ENCODE measurements at places on chromosomes 11 and 22.

- no peak for DNase-seq
Observed at GRCh38 chr11:33344611-33345010, 87.4 kb downstream of the HIPK3 start.

DNA sequence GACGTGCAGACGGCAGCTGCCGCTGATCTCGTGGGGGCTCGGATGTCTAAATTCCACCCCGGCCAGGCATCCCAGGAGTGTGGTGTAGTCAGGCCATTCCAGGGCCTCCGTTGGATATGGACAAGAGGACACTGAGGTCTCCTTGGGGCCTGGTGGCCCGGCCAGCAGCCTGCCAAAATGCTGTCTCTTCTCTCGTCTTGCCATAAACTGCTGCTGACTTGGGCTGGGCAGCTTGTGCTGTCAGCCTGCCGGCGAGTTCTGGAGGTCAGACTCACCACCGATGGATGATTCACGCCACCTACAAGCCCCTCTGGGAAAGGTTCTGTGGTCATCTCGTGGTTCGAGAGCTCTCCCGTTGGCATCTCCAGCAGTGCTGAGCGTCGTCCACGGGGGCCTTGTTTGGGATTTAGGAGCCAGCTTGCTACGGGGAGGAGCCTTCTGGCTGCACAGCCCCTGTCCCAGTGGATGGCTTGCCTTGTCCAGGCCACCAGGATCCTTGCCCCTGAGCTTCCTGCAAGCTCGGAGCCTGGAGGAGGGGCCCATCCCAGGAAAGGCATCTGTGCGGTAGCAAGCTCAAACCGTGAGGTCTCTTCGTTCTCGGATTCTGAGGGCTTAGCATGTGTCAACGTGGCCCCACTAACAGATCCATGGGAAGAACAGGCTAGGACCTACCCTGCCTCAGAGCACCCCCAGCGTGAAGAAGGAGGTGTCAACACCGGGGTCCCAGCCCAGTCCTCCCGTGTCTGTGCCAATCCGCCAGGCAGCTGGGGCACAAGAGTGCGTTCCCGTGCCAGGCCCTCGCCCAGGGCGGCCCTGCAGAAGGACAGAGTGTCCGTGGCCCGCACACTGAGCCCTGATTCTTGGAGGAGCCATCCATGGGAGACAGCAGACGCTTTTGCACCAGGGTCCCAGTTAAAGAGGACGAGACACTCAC lies 1114.1 kb downstream of the BRD1 start:
- no peak for DNase-seq

DNA sequence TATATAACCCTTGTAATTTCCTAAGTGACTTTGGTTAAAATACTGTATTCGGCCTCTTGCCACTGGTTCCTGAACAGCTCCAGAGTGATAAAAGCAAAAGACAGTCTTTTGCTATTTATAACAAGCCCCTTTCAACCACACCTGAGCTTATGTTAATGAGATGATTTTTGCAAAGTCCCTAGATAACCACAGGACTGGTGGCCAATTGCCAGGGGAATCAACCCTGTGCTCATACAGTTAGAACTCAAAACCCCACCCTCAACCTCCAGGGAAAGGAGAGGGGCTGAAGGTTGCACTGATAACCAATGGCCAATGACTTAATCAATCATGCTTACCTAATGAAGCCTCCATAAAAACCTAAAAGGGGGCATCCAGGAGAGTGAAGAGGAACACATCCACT lies 77.9 kb downstream of the SIK3 start:
- DNase-seq: no peak

- DNase-seq: no peak
Observed at GRCh38 chr11:11661326-11662040, 39.7 kb upstream of the GALNT18 start.

GRCh38 chr22:23835484-23836144 lies 3.2 kb downstream of the DERL3 start:
- DNase-seq: no peak

- no peak for DNase-seq
Observed at GRCh38 chr11:88819616-88820015, 246.2 kb downstream of the GRM5 start.

DNA sequence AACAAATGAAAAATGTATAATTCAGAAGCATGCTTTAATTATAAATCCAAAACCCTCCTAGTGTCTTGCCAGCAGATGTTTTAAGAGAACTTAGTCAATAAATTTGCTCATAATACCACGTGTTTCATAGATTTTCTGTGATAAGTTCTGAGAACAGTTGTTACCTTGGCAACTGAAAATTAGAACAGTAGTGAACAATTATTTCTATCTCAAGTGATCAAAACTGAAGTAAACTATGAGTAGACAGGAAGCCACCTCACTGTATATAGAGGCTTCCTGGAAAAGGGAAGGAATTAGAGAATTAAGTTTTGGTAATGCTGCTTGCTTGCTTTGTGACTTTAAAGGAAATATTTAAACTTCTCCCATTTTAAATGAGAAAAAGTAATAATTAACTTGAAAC lies 266.0 kb upstream of the ANO3 start:
- DNase-seq: no peak

- no peak for DNase-seq
Observed at GRCh38 chr11:118076754-118077281, at the start of gene TMPRSS4. TMPRSS4 (plus strand) TSS chr11:118077078; CDS start chr11:118077303, 225 bp downstream.

- no peak for DNase-seq
Observed at GRCh38 chr22:25659413-25659812, 82.6 kb upstream of the MYO18B start.

DNA sequence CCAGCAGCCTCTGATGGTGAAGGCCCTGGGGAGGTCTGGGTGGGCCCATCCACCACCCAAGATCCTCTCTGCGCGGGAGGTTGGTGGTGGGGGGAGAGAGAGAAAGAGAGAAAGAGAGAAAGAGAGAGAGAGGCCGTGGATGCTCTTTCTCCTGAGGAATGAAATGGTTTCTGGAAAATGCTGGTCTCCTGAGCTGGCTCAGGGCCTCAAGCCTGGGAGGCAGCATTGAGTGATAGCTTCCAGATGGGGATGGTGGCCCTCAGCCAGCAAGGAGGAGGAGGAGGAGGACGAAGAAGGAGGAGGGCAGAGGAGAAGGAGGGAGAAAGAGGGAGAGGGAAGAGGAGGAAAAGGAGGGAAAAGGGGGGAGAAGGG lies 4.6 kb downstream of the TSPAN32 start:
- DNase-seq: no peak

GRCh38 chr11:120303004-120303637 lies 22.0 kb upstream of the TLCD5 start:
- no peak for DNase-seq

- no peak for DNase-seq
Observed at GRCh38 chr11:5258543-5259262, 4.1 kb upstream of the HBG2 start.

- no peak for DNase-seq
Observed at GRCh38 chr11:34730544-34731295, 109.8 kb downstream of the EHF start.

DNA sequence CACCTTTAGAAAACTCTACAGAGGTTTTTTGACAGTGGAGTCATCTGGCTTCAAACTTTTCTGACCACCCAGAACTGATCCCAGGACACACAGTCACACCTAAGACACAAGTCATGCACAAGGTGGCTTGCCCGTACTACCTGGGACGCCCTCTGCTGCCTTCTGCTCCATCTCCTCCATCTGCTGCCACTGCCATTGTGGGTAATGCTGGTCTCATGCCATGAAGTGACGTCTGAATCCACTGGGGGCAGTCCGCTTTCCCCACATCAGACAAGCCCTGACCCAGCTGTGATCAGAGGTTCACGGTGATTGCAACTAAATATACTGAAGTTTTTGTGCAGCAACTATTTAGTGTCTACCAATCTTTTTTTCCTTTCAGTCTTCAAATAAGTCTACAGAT lies 5.4 kb upstream of the NDUFS8 start:
- DNase-seq: no peak

DNA sequence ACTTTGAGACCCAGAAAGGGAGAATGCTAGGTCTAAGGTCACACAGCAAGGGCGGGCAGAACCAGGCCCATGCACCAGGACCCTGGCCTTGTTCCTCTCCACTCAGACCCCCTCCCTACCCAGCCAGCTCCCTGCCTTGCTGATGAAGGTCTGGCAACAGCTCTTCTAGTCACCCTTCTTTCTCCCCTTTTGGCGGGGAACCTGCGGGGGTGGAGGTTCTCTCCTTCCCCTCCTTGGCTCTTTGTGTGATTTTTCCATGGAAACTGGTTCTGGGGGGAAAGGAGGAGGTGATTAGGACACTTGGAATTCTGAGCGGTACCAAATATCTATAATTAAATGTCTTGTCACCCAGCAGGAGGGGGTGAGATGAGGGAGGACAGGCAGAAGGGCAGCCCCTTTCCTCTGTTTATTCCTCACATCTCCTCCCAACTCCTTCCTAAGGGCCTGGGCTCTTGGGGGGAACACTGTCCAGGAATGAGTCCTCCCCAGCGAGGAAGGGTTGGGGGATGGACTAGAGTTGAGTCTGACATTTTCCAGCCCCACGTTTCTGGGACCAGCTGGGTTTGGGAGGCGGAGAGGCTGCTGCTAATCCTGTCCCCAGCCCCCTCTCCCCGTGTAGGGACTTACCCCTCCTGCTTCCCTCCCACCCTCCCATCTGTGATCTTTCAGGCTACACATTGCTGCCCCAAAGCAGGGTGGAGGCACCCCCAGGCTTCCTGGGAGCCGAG lies 7.4 kb downstream of the ARHGEF17 start:
- no peak for DNase-seq

DNA sequence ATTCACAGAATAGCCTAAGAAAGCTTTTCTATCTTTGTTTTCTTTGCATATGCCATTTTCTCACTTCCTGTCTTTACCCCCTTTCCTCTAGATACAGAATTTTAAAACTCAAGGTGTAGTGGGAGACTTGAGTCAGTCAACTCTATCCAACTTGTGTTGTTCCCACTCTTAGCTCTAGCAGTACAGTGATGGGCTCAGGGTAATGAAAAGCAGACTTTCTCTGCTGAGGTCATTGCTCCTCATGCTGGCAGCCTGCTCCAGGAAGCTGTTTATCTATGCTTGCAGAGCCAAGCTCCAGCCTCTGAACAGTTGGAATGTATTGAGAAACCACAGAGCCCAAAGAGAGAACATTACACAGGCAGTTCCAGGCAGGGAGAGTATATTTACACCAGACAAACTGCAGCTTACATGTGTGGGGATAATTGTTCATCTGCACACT lies 68.1 kb downstream of the CSTPP1 start:
- DNase-seq: no peak

GRCh38 chr22:47034905-47035419 lies 272.5 kb downstream of the TBC1D22A start:
- DNase-seq: no peak

GRCh38 chr11:76577226-76577920 lies 93.2 kb downstream of the LRRC32 start:
- no peak for DNase-seq

DNA sequence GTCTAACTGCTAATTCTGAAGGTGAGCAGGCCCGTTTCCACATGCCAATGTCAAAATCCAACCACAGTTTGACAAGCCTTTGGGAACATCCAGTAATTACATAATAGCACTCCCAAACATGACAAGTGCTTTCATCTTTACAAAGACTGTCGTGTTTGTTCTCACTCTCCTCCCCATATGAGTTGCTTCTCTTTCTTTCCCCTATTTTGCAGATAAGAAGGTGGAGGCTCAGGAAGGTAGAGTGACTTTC lies 55.9 kb upstream of the CD44 start:
- DNase-seq: no peak

GRCh38 chr11:128695539-128696221 lies 1.8 kb downstream of the FLI1 start:
- DNase-seq: peak; percentile 98

GRCh38 chr11:73152861-73153483 lies 10.9 kb upstream of the FCHSD2 start:
- no peak for DNase-seq

- no peak for DNase-seq
Observed at GRCh38 chr22:30425616-30426387, at the start of gene MTFP1. MTFP1 (plus strand) TSS chr22:30425768; CDS start chr22:30425880, 112 bp downstream.

DNA sequence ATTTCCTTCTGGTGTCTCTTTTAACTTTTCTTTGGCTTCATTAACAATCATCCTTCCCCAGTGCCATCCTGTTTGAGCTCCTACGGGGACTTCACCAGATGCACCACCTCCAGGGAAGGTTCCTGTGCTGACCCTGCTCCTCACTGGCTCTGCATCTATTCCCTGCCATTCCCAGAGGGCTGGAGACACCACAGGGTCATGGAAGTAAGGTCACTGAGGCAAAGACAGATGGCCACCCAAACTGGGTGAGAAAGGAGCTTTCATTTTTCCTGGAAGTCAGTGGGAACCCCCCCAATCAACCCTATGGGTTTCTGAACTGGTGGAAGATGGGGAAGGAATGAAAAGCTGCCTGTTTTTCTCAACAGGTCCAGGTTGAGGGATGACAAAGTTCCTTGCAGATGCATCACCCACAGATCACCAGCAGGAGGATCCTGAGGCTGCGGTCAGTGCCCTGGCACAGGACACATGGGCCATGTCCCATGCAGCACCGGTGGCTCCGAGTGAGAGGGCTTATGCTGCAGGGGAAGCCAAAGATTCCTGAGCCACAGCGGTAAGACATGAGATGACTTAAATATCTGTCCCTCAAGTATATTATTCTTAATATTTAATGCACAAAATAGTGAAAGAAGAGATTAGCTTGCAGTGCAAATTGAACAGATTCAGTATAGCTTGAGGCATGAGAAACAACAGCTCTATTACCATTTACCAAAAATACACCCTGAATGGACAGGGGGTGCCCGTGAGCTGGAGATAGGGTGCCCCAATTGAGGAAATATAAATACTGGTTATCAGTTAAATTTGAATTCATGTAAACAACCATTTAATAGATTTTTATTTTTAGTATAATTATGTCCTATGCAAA lies 73.0 kb upstream of the VPREB1 start:
- DNase-seq: no peak

DNA sequence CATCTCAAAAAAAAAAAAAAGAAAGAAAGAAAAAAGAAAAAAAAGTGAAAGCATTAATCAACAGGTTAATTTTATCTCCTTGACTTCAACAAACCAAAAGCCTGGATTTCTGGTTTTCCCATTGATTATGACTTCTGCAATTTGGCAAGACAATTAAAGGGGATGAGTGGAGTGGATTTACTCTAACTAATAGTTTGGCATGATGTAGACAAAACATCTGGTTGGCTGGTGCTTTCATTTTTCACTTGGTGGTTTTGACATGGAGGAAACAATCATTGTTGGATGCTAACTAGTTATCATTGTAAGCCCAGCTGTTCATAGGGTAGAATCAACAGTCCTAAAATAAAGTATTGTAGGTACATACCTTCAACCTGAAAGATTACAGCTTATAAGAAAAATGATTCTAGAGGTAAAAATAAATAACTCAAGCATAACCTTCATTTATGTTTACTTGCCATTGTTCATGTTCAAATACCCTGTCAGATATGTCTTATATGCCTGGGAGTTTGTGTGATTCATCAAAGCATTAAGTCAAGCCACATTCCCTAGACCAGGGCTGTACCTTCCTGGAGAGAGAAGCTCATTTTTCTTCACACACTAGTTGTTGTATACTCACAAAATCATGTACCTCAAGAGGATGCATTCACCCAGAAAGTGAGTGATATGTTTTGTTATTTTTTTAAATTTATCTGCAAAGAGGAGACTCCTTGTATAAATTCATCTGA lies 15.1 kb downstream of the FIBIN start:
- DNase-seq: no peak

Measured in SIG-M5 (cell line).